ENCODE measurements at places on chromosomes 5 and 9.

GRCh38 chr5:126513703-126514102, 81.3 kb downstream of the ALDH7A1 start:
- no peak overlapping the region for H3K4me3 ChIP-seq
- H3K4me1 ChIP-seq, result peaks cover 6% of the 10 kb centered on the region
- no peaks in the 10 kb centered on the region for H3K36me3 ChIP-seq
- DNase-seq, result no peak

GRCh38 chr9:135552698-135553171, 6.8 kb downstream of the OBP2A start:
- DNase-seq, result no peak
- H3K4me3 ChIP-seq, result no peak overlapping the region
- H3K4me1 ChIP-seq, result no peaks in the 10 kb centered on the region

DNA sequence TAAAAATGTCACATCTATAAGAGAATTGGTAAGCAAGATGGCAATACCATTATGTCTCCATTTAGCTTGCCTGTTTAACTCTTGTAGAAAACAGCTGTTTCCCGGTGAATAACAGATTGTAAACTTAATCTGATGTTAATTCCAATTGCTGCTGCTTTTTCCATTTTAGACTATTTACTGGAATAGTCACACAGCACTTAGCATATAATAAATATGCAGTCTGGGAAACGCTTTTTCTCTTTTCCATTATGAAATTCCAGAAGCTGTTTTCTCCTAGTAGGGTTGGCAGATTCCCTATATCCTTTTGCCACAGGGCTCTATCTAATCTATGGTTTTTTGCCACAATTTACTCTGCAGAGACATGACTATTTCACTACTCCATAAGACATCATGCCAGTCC, 148.0 kb downstream of the CEMIP2 start:
- no peaks in the 10 kb centered on the region for H3K4me1 ChIP-seq
- H3K27me3 ChIP-seq, result peaks cover 3% of the 10 kb centered on the region
- H3K27ac ChIP-seq, result no peak overlapping the region
- no peaks in the 10 kb centered on the region for H3K36me3 ChIP-seq
- no peak for DNase-seq

DNA sequence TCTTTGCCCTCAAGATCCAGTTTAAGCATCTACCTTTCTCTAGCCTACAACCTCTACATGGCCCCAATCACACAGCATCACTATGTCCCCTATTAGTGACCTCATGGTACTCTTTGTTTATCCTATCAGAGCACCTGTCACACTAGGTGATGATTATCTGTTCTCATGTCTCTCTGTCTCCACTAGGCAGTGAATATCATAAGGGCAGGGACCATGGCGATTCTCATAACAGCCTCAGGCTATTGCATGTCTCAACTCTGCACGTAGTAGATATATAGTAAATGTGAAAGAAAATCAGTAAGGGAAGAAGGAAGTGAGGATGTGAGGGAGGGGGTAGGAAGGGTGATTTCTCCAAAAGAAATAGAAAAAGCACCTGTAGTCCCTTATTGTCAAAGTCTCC, 311.0 kb downstream of the NSG2 start:
- DNase-seq, result no peak
- H3K36me3 ChIP-seq, result no peaks in the 10 kb centered on the region
- no peak overlapping the region for H3K4me3 ChIP-seq
- H3K4me1 ChIP-seq, result no peaks in the 10 kb centered on the region
- H3K27ac ChIP-seq, result no peak overlapping the region
- H3K27me3 ChIP-seq, result peaks cover 2% of the 10 kb centered on the region

Data from activated B cell treated with CpG ODN at 0.5 μM for 24 hours (primary cell).